Caco-2 (cell line): ENCODE measurements at places on chromosomes 12 and 14.

DNA sequence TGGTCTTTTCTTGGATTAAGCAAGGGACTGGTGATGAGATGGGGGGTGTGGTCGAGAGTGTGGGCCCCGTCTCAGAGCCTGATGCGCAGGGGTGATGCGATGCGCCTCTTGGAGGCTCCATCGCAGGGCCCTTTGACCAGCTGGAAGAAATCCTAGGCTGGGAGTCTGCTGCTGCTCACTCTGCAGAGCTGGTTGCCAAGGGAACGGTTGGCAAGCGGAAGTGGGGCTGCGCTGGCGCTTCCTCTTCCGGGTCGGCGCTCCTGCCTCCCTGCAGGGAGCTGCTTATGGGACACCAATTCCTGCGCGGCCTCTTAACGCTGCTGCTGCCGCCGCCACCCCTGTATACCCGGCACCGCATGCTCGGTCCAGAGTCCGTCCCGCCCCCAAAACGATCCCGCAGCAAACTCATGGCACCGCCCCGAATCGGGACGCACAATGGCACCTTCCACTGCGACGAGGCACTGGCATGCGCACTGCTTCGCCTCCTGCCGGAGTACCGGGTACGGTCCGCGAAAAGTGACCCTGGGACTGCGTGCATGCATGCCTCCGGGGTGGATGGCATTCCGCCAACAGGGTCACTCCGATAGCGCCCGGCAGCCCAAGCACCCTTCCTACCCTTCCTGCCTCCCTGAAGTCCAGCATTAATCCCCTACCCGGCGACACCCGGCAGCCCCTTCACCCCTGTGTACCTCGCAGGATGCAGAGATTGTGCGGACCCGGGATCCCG lies at the start of gene MYG1:
Gene MYG1, plus strand, starts transcription at position 242 of the 727 bp plus-strand sequence. Its CDS starts 43 bp downstream, at position 285.
- DNase-seq, result peak; percentile 86

DNA sequence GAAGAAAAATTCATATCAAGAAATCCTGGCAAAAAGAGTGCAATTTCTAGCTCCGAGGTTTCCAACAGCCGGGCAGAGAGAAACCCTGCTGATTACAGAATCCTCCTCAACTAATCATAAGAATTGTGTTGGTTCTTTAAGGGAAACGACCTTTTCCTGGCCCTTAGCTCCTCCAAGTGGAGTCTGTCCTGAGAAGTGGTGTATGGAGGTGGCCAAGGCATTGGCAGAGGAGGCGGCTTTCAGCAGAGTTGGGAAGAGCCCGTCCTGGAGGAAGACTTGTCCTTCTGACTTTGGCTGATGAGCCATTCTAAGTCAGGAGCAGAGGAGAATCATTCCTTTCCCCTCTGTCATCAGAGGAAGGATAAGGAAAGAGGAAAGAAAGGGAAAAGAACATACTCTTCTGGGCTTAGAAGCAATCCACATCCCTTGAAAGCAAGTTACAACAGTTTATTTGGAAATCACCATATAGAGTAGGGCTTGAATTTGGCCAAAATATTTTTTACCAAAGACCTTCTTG lies 46.5 kb upstream of the PTCSC3 start:
- no peak for DNase-seq

DNA sequence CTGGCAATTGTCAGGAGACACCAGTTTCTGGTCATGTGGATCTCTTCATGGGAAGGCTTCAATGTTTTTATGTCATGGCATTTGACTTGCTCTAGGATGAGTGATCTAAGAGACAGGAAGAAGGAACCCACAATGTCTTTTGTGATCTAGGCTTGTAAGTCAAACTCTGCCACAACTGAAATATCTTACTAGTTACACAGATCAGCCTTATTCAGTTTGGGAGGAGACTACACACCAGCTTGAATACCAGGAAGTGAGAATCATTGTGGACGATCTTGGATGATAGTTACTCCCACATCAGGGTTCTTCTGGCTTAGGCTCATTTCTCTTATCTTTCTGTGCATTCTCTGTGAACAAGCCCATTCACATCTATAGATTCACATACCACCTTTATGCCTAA lies 236.2 kb upstream of the FBXO33 start:
- DNase-seq, result no peak

GRCh38 chr12:68641138-68641537 lies 30.4 kb downstream of the RAP1B start:
- DNase-seq, result no peak

DNA sequence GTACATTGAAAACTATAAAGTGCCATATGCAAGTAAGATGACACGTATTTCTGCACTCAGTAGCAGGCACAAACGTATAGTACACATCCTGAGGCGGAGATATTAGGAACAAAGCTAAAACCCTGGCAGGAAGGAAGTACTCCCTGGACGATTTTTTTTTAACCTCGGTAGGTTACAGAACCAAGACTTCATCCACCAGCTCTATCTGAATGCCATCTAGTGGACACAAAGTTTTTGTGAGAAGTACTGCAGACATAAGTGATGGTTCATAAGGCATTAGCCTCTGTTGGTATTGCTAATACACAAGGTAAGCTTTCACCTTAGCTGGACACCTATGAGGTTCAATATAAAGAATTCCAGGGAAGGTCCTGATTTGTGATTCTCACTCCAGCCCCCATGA lies 83.0 kb upstream of the CCDC196 start:
- DNase-seq, result peak; percentile 40

- no peak for DNase-seq
Measured at GRCh38 chr14:21617614-21618013, 17.1 kb downstream of the OR10G2 start.

- DNase-seq, result no peak
Measured at GRCh38 chr14:53144244-53144643, 8.9 kb downstream of the DDHD1 start.

- DNase-seq, result peak; percentile 51
Measured at GRCh38 chr12:14111230-14111865, 129.9 kb upstream of the GRIN2B start.
